ENCODE measurements at places on chromosomes 6 and 20. TPM values are rescaled to one million over a fixed set of nuclear protein-coding genes. Genes with fewer than 3 reads are reported as not detected.

DNA sequence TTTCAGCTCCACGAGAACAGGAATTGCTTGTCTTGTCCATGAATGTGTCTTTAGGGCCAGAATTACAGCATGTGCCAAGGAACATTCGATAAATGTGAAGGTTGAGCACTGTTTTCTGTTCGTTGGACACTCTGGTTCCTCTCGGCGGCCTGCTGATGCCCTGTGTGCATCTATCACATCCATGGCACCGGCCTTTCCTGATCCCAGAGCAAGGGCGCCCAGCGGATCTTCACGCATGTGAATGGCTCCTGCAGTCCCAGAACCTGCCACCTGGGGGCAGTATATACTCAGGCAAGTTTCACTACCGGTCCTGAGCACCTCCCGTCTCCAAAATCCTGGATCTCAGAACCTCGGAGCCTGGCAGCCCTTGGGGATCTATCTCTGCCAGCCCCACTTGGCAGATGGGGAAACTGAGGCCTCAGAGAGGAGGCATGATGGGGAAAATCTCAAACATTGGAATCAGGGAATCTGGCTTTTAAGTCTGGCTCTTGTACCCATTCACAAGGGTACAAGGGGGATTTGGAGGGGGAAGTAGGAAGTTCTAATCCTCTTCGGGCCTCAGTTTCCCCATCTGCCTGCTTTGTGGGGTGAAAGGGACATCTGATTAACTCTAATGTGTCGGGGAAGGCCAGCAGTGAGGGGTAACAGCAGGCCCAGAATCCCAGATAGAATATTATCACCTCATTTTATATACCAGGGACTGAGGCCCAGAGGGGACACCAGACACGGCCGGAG, 4.3 kb upstream of the CEBPB start:
- DNase-seq, result peak; percentile 92
- H3K27ac ChIP-seq, result no peak overlapping the region
- peaks cover 15% of the 10 kb centered on the region for H3K4me1 ChIP-seq
- H3K36me3 ChIP-seq, result no peaks in the 10 kb centered on the region

Gene TMEM244
- total RNA-seq, result not detected

DNA sequence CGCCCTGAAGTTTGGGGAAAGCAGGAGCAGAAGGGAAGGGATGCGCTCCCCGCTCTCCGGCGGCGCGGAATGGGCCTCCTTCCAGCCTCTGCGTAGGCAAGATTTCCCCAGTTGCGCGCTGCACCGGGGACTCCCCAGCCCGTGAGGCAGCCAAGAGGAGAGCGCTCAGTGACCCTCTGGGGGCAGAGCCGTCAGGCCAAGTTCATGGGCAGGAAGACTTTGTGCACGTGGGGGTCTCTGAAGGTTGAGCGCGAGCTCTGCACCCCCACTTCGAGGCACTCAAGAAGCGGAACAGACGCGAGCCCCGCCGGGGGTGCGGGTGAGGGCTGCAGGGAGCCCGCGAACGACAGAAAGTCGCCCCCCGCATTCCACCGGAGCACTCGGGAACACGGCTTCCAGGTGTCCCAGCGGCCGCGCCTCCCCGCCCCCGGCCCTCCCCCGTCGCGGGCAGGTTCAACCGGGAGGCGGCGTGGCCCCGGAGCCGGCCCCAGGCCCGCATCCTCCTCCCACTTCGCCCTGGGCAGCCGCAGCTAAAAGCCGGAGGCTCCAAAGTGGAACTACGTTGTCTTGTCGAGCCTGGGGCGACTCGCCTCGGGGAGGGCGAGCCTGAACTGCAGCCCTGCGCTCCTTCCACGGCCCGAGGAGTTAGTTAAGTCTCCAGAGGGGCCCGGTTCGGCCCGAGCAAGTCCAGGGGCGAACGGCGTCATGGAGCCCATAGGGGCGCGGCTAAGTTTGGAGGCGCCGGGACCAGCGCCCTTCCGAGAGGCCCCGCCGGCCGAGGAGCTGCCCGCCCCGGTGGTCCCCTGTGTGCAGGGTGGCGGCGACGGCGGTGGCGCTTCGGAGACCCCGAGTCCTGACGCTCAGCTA, at the start of gene PPP1R3G:
TSS of gene PPP1R3G (plus strand) at position 561 of the 867 bp plus-strand sequence. CDS start at position 706, 145 bp downstream.
- H3K4me1 ChIP-seq, result peaks cover 15% of the 10 kb centered on the region
- no peaks in the 10 kb centered on the region for H3K36me3 ChIP-seq
- H3K4me3 ChIP-seq, result peak within 1 kb of the TSS; percentile 55
- DNase-seq, result peak; percentile 70
- H3K27ac ChIP-seq, result peak within 1 kb of the TSS; percentile 49

- H3K4me3 ChIP-seq, result no peak overlapping the region
- no peak overlapping the region for H3K27ac ChIP-seq
- H3K36me3 ChIP-seq, result peaks cover 58% of the 10 kb centered on the region
- no peaks in the 10 kb centered on the region for H3K27me3 ChIP-seq
- no peak for DNase-seq
Observed at GRCh38 chr6:31686483-31686882, 5.6 kb upstream of the LY6G5C start.

- no peaks in the 10 kb centered on the region for H3K4me1 ChIP-seq
- no peaks in the 10 kb centered on the region for H3K27me3 ChIP-seq
- DNase-seq, result no peak
- H3K27ac ChIP-seq, result no peak overlapping the region
- no peaks in the 10 kb centered on the region for H3K36me3 ChIP-seq
Observed at GRCh38 chr6:154466971-154467679, 43.4 kb downstream of the CNKSR3 start.

DNA sequence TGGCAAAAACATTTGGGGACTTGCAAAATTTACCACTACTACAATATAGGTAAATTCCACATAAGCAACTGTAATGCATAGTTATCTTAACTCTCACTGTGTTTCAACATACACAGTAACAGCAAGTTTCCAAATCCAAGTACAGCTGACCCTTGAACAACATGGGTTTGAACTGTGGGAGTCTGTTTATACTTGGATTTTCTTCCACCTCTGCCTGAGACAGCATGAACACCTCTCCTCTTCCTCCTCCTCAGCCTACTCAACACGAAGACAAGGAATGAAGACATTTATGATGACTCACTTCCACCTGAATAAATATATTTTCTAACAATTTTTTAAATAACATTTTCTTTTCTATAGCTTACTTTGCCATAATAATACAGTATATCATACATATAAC, 25.6 kb downstream of the MAN1A1 start:
- H3K4me3 ChIP-seq, result no peak overlapping the region
- peaks cover 4% of the 10 kb centered on the region for H3K36me3 ChIP-seq
- H3K4me1 ChIP-seq, result no peaks in the 10 kb centered on the region
- H3K27ac ChIP-seq, result no peak overlapping the region
